ENCODE measurements at places on chromosomes 7 and 10.

DNA sequence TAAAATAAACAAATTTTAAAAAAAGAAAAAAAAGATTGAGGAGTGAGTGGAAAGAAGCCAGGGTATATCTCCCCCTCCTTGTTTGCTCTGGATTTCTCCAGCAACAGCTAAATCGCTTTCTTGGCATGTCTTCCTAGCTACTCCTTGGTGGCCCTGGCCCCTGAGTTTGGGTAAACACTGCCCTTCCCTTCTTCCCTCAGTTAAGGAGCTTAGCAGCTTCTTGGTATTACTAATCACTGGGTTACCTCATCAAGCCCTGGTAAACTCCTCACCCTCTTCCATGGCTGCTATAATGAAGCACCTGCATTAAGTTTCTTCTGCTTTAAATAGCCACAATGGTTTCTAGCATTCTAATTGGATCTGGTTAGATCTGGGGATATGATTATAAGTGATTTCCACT lies 269.8 kb downstream of the FZD1 start:
- DNase-seq = no peak

- DNase-seq = no peak
Measured at GRCh38 chr10:61643316-61643751, 19.4 kb upstream of the CABCOCO1 start.

DNA sequence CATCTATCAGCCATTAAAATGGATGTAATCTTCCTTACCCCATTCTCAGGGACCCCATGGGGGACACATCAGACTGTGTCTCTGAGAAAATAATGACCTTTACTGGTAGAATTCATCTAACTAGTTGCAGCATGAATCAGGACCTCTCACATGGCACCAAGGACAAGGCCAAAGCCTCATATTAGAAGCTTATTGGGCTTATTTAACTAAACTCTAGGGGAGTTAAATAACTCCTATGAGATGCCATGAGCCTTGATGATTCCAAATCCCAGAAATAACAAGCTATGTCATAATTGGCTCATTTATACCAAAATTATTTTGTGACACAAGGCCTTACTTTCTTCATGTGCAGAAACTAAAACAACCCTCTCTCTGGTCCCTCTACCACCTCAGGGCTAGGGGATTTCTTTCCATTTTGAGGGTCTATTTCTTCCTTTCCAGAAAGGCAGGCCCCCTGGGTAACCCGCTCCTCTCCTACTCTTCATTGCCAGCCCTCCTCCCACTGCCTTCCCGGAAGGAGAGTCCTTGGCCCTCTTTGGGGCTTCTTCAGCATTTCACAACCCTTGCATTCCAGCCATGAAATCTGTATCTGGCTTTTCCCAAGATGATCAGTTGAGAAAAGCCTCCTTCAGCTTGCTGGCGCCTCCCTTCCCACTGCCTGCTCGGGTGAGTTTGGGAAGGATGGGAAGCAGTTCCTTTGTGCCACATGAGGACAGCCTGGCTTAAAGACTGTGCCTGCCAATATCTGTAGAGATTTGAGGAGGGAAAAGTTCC lies 41.8 kb upstream of the TRIM8 start:
- no peak for DNase-seq

DNA sequence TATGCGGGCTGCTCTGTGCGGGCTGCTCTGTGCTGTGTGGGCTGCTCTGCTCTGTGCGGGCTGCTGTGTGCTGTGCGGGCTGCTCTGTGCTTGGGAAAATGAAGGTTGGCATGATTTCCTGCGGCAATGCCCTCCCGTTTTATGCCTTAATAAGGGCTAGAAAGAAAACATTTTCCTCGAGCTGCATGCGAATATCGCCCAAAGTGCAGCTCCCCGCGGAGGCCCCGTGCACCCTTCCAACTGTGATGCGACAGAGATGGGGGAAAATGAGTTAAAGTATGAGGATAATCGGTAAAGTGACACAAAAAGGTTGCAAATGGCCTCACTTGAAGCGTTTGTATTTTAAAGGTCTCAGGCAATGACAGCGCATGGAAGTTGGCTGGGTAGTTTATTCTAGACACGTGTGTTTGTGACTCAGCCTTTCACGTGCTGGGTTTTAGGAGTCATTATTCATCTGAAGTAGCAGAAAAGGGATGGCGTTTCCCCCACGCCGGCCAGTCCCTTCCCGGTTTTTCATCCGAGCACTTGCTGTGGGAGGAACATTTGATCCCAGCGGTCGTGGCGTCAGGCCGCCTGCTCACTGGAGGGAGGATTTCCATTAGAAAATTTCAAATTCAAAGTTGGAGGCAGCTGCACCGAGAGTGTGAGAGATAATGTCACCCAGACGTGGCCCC lies 220.7 kb downstream of the ADARB2 start:
- no peak for DNase-seq

GRCh38 chr7:138726288-138726687 lies 25.1 kb upstream of the SVOPL start:
- no peak for DNase-seq

DNA sequence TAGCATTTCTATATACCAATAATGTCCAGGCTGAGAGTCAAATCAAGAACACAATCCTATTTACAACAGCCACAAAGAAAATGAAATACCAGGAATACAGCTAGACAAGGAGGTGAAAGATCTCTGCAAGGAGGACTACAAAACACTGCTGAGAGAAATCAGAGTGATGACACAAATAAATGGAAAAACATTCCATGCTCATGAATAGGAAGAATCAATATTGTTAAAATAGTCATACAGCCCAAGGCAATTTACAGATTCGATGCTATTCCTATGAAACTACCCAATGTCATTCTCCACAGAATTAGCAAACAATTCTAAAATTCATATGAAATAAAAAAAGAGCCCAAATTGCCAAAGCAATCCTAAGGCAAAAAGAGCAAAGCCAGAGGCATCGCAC lies 116.8 kb upstream of the ZNF32 start:
- no peak for DNase-seq

DNA sequence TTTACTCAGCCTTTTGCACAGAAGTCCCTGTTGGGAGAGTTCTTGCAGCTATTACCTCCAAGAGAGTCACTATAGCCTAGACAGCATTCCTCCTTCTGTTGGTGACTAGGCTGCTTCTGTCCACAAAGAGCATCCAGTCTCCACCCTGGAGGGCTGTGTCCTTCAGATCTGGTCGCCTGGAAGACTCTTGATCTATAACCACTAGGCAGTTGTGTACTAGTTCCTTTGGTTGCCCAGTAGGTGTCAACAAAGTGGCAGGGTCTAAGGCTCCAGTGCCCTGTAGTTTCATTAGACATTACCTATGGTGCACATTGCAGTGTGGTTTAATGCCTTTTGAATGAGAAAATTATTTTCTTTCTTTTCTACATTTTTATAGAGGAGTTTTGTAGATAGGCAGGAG lies 11.3 kb upstream of the AKR1C2 start:
- DNase-seq = no peak

DNA sequence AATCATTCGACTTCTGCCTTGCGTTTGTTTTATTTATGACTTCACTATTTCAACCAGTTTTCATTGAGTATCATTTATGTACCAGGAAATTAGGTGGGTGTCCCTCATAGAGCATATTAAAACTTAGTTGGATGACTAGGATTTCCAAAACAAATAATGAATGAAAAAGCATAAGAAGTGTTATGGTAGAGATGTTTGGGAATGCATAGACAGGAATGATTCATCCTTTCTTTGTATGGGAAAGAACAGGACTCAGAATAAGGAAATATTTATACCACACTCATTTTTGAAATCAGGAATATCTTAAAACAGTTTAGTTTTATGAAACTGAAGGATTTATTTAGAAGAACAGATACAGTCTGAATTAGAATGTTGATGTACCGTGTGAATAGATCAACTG lies 315.7 kb downstream of the EXOC4 start:
- no peak for DNase-seq

- DNase-seq = no peak
Measured at GRCh38 chr10:69287181-69287580, 8.9 kb downstream of the HK1 start.

DNA sequence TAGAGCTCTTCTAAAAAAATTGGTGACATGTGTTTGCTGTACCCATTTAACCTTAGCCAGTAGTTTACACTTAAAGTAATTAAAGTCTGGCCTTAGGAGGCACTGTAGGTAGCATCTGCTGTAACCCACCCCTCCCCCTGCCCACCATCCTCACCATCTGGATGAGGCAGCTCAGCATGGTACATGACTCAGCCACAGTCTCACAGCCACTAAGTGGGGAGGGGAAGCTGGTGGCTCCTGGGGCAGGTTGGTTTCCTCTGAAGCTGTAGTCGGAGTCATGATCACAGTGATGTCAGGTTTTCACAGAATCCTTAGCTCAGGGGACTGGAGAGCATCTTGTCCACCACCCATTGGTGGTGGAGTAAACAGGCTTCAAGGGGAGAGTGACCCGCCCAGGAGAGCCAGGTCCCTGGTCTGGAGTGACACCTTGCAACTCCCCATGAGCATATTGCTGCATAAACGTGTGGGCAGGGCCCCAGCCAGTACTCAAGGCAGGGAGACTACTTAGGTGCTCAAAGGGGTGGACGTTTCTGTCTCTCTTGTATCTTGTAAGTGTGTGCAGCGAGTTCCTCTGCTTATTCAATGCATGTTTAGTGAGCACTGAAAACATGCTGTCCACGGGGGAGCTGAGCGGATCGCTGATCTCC lies 125.9 kb downstream of the GRK5 start:
- no peak for DNase-seq

GRCh38 chr7:157220916-157221569 lies 82.3 kb downstream of the UBE3C start:
- DNase-seq = no peak

GRCh38 chr7:34338961-34339526 lies 319.0 kb upstream of the NPSR1 start:
- DNase-seq = no peak

GRCh38 chr7:128830231-128831177 lies at the start of gene FLNC:
Gene FLNC (plus strand): TSS chr7:128830406. CDS start chr7:128830638, 232 bp downstream.
- peak; percentile 85 for DNase-seq

DNA sequence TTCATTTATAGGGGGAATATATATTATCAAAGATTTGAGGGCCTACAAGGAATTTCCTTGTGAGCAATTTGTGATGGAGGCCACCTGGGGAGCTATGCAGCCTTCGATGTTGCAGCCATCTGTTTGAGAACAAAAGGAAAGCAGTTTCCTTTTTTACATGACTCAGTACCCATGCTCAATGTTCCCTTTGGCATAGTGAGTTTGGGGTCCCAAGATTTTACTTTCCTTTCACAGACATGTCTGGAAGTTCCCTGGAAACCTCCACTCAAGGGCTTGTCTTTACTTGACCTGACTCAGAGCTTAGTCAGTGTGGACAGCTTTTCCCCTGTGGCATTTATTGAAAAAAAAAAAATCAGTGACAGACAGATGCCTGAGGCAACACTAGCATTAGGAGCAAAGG lies 73.5 kb upstream of the VIPR2 start:
- DNase-seq = no peak

DNA sequence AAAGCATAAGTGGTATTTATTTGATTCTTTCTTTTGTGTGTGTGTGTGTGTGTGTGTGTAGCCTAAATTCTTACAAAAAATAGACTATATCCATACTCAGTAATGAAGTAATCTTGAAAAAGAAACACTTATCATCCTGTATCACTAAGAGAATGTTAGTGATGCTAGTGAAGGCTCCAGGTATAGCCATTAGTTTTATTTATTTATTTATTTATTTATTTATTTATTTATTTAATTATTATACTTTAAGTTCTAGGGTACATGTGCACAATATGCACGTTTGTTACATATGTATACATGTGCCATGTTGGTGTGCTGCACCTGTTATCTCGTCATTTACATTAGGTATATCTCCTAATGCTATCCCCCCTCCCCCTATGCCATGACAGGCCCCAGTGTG lies 436.0 kb downstream of the HTR7 start:
- no peak for DNase-seq

DNA sequence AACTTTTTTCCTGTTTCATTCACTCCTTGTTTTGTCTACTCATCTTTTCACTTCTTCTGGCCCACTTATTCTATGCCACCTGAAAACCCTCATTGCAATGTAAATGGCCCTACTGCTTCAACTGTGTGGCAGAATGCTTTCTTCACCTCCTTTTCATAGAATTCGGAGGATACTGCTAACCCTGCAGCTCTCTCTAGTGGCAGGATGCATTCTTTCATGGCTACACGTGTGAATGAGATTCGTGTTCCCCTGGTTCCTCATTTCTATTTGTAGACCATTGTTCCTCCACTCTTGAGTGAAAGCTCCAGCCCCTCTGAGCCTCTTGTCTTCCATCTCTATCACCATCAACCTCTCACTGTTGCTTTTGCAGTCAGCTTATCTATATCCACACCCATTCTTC lies 20.9 kb upstream of the CYP26C1 start:
- DNase-seq = no peak

DNA sequence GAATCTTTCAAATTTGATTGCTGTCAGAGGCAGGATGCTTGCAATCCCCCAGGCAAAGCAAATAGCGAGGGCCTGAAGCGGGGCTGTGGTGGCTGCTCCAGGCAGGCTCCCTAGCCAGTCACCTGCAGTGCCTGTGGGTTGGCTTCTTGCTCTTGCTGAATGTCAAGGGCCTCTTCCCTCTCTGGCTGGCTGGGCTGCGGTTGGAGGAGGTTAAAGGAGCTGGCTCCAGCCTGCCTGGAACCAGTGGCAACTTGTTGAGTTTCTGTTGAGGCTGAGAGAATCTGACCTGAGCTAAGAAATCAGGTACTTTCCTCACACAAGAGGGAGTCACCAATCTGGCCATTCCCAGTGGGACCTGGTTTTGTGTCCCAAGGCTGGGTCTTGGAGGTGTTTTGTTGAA lies 134.7 kb downstream of the TMEM178B start:
- no peak for DNase-seq

DNA sequence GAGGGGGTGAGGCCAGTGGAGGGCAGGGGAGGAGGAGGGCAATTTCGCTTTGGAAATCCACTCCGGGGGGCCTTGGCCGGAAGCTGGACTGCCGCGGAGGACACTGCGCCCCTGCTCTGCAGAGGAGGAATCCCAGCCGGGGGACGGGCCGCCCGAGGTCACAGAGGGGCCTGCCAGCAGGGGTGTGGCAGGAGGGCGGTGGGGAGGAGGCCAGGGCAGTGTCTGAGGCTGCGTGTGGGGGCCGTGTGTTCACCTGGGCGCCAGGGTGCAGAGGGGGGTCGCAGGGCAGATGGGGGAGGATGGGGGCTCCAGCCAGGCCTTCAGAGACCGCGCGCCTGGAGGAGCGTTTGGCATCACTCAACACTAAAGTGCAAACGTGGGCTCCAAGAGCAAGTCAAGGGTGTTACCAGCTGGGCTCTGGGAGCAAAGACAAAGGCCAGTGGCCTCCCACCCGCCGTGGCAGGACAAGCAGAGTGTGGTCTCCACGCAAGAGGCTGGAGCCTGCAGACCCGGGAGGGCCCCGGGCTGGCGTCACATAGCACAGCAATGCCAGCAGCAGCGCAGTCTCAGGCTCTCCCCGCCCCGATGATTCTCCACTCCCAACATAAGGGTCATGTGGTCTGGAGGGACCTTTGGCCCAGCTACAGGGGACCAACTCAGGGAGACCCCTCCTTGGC lies 45.3 kb upstream of the DNAJB6 start:
- no peak for DNase-seq

GRCh38 chr7:151808400-151809145 lies 68.3 kb downstream of the PRKAG2 start:
- DNase-seq = no peak

GRCh38 chr10:125747417-125747816 lies 27.9 kb downstream of the EDRF1 start:
- no peak for DNase-seq

- peak; percentile 94 for DNase-seq
Measured at GRCh38 chr7:100867040-100867775, at the start of gene TRIP6. Gene TRIP6 (plus strand): TSS chr7:100867387. CDS start chr7:100867498, 111 bp downstream.

All from left forelimb (tissue), 1 donor.